Fibroblast of skin of abdomen (primary cell): ENCODE measurements at places on chromosomes 1 and 21.

DNA sequence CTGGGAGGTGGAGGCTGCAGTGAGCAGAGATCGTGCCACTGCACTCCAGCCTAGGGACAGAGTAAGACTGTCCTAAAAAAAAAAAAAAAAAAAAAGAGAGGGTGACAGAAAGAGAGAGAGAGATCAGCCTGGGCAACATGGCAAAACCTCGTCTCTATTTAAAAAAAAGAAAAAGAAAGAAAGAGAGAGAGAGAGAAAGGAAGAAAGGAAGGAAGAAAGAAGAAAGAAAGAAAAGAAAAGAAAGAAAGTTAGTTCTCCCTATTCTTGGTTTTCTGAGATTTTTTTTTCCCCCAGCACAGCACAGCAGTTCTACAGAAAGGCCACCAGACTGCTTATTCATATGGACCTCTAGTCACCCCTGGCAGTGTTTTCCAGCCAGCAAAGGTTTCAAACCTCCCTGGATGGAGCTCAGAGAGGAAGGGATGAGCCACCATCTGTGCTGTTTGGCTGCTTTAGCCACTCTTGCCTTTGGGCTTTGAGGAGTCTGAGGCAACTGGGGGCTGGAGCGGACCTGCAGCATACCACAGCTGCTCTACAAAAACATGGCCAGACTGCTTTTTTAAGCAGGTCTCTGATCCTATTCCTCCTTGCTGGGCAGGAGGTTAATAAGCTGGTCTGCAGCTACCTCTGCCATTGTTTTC, 10.6 kb downstream of the S100A6 start:
- no peak for DNase-seq

DNA sequence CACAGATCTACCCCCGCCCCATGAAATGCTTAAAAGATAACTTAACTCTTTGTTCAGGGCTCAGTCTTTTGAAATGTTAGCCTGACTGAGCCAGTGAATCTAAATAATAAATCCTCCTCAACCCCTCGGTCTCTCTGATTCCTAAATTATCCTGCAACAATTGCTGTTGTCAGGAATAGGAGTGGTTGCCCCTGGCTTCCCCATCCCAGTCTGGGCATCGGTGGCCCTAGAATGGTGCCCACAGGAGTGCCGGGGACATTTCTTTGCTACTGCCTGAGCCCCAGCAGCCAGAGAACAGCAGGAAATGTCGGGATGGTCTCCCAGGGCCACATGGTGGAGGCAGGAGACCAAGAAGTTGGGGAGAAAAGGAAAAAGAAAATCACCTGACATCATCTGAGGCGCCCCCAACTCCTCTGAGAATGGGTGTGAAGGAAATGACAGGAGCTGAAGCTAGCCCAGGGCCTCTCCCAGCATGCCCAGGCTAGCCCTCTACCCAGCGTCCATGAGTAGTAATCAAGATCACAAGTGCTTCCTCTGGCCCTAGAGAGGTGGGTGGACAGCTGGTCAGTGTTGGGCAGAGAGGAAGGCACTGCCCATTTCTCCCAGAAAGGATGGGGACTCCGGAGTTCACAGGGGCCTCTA, 1.6 kb downstream of the PADI4 start:
- no peak for DNase-seq

GRCh38 chr1:23759277-23759676, 16.0 kb downstream of the ELOA start:
- DNase-seq: no peak

- no peak for DNase-seq
Observed at GRCh38 chr1:6145396-6145750, 34.7 kb downstream of the CHD5 start.

- no peak for DNase-seq
Observed at GRCh38 chr1:174197547-174197946, 38.2 kb downstream of the RABGAP1L start.

GRCh38 chr1:51753969-51754368, 124.6 kb downstream of the NRDC start:
- no peak for DNase-seq

GRCh38 chr1:3891329-3891865, 8.7 kb downstream of the C1orf174 start:
- DNase-seq: no peak

GRCh38 chr21:37413553-37414291, 47.1 kb downstream of the DYRK1A start:
- no peak for DNase-seq

DNA sequence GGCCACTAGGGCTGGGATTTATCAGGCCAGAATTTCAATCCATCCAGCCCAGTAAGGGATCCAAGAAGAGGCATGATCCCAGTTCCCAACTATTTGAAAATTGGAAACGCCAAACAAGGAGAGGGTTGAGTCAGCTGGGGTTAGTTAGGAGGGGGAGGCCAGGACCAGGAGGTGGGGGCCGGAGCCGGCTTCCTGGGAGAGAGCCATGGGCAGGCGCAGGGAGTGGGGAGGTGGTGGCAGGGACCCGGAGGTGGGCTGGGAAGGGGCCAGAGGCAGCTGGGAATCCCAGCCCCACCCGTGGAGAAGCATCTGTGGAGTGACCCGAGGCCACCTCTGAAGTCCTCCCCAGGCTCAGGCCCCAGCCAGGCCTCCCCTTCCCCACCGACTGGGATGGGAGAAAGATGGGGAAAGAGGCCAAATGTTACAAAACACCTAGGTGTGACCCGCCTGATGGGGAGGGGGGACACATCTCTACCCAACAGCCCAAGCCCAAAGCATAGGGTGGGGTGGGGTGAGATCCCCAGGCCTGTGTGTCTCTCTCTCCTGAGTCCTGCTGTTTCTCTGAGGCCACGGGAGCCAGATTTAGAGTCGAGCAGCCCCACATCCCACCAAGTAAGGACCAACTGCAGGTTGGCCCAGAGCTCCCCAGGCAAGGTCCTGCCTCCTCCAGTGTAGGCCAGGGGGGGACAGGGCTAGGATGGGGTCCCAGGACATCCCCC, 10.1 kb downstream of the HSPG2 start:
- DNase-seq: peak; percentile 90

DNA sequence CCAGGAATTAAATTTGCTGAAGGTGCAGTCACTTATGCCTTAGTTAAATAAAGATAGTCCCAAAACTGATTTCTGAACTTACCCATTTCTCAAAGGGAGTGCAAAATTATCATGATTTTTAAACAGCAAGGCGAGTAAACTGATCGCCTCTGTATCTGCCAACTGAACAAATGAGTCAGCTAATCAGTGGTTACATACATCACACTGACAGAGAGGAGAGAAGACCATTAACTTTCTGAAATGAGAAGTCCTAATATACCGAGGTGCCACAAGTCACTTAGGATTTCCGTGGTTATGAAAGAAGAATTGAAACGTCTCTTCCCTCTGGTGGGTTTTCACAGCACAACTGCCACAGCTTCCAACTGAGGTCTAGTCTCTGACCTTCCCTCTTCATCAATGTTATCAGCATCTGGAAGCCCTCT, 400.7 kb downstream of the SMYD3 start:
- peak; percentile 13 for DNase-seq

DNA sequence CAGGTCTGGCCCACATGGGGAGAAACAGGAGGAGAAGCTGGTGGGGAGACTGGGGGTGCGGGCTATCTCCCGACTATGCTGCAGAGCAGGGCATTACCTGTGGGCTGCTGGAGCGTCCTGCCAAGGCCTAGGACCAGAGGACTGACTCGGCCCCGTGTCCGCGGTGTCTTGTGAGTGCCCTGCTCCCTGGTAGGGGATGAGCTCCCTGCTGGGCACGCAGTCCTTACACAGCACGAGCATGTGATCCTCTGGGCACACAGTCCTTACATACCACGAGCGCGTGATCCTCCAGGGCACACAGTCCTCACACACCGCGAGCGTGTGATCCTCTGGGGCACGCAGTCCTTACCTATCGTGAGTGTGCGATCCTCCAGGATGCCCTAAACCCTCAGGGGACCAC, 31.8 kb upstream of the CSF3R start:
- no peak for DNase-seq

- DNase-seq: no peak
Observed at GRCh38 chr1:180956028-180956640, 43.4 kb downstream of the KIAA1614 start.

- DNase-seq: peak; percentile 88
Observed at GRCh38 chr1:65423884-65424572, 3.6 kb downstream of the LEPR start.

DNA sequence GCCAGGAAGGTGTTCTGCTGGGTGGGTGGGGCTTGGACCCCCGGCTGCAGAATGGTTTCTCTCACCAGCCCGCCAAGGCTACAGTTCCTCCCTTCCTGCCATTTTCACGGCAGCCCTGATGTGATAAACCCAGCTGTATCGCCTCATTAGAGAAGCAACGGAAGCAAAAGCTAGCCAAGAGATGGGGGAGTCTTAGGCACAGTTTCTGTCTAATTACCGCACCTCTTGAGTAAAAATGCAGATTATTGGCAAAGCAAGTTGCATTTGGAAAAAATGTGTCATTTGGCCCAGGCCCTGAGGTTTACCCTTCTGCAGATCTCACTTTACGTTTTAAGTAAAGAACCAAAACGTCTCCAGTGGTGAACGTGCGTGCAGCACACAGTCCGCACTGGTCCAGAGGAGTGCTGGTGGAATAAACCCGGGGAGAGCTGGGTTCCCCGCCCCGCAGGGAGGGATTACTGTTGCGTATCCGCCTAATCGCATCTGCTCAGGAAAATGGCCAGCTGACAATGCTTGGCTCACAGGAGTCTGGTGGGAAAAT, 109.9 kb downstream of the GALNT2 start:
- peak; percentile 22 for DNase-seq

DNA sequence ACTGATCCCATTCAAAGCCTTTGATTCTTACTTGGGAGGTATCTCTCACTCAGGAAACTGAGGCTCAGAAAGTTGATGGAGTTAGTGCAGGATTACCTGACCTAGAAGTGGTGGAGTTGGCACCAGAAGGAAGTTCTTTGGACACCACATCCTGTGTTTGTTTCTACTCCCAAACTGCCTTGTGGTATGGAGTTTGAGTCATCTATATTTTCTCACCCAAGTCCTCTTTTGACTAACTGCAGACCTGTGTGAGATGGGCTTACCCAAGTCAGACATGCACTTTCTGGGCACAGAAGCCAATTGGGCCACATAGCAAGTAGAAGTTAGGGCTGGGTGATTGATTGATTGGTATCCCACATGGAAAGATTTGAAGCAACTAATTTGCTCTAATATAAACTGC, 36.1 kb downstream of the FGGY start:
- DNase-seq: peak; percentile 59
